ENCODE measurements at places on chromosomes 4 and X. TPM values are rescaled to one million over a fixed set of nuclear protein-coding genes. Genes with fewer than 3 reads are reported as not detected.

DNA sequence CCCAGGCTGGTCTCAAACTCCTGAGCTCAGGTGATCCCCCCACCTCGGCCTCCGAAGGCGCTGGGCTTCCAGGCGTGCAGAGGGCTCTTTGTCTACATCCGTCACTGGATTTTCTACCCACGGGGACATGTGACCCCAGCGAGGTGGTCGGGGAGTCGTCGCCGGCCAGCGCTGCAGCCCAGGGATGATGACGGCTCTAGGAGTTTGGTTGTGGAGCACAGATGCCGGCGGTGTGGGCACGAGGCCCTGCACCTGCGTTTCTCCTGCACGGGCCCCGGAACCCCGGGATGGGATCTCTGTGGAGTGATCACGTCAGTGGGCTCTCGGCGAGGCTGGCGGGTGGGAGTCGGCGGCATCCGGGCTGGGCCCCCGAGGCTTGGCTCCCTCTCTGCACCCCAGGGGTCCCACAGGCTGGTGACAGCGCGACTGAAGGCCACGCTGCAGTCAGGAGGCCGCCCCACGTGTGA is 9.1 kb upstream of the GTPBP6 start:
- DNase-seq = peak; percentile 14

TCEAL4 gene
- polyA plus RNA-seq = 105 TPM

DNA sequence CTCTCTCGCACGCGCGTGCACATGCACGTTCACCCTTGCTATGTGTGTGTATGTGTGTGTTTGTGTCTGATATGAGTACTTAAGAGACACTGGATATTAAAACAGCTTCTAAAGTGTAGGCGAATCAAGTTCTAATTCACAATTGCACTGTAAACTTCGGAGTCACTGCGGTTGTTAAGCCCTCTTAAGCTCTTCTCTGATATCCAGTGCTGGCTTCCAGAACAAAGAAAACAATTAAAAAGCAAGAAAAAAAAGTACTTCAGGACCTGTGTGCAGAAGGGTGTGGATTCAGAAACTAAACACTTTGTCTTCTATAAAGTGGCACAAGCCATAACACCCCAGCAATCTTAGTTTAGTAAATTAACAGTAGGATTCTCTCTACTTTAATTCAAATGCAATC is 300.2 kb downstream of the PCDH7 start:
- no peak for DNase-seq

NELFA gene
- polyA plus RNA-seq = 10.4 TPM

XAGE3 gene
- not detected for polyA plus RNA-seq

KCND1 gene
- 0.19 TPM for polyA plus RNA-seq

DNA sequence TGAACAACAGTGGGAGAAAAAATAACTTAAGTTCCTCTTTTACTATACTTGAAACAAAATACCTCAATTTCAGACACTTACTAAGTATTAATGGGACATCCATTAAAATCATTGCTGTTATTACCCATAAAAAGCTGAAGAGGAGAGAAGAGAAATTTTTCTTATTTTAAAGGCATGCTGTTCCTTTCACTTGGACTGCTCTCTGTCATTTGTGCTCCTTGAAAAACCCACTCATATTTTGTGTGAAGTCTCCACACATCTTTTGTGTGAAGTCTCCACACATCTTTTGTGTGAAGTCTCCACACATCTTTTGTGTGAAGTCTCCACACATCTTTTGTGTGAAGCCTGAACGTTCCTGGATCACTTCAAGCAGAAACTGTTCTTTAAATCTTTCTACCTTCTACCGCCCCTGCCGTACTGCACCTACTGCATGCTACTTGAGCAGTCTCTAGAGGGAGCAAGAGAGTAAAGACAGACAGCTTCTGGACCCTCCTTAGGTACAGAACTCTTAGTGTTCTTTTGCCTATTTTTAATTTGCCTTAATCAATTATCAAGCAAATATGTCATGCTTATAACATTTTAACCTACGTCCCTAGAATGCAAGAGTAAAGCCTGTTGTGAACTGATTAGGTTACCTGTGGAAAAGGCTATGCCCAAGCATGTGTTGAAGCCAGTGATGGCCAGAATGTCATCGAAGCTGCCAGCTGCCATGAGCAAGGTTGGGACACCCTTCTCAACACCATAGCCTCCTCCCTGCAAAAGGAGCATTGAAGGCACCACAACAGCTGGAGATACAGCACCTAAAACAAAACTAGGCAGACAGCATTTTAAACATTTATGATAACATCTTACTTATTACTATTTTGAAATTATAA is 27.1 kb upstream of the SLC9B1 start:
- DNase-seq = no peak

GRCh38 chr4:47639531-47639930 is 154.5 kb downstream of the ATP10D start:
- no peak for DNase-seq

DNA sequence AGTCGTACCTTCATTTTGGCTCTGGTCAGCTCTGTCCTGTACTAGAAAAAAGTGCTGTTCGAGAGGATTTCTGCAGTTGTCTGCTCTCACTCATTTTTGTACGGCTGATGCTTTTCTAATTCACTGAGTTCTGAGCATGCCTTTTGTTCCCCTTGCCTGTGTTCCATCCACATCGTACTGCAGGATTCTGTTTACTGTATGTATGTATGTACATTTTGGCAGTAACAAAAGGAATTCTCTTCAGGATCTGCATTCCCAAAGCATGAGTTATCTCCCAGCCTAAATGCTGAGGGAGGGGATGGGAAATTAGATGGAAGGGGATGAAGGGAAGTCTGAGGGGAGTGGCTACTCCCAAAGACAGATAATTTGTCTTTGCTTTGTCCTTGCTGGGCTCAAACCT is 87.6 kb downstream of the GBA3 start:
- no peak for DNase-seq

- no peak for DNase-seq
These were observed 26.9 kb downstream of the ARSJ start for GRCh38 chr4:113952452-113953029.

DNA sequence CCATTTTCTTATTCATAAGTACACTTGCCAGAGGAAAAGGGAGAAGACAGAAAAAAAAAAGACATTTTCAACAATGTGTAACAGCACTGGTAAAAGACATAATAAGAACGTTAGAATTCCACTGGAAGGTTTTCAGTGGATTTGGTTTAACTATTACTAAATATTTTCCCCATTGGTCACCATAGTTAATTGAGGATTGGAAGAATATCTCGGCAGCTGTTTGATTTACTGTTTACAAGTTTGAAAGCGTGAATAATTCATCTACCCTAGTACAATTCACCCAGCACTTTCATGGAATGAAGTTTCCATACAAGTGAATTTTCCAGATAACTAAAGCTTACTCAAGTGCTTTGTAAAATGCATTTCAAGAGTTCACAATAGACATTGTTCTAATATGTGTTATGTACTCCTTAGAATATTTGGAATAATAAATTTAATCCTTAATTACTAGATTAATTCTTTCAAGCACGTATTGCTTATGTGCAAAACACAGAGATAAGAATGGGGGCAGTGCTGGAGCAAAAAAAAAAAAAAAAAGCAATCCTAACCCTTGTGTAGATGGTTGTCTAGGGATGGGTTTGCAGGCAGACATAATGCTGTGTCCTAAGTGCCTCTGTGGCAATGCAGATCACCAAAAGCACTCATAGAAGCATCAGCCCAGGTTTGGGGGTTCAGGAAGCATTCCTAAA is 57.1 kb downstream of the ENPEP start:
- DNase-seq = no peak

XG gene
- 0.06 TPM for polyA plus RNA-seq

DNA sequence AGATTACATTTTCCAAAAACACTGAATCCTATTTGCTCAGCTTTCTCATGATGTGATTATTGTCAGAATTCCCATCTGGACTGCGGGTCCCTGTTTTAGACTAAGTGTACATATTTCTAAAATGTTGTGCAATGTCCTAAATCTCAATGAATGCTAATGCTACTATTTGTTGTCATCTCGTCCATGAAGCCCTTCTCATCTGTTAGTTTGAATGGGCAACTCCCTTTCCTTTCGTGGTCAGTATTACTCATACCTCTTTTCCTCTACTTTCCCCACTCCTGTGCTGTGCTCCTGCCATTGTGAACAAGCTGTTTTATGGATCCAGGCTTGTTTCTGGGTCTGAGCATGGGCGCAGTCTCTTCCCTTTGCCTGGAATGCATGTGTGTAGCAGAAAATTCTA is 91.0 kb downstream of the MID1 start:
- DNase-seq = no peak

- no peak for DNase-seq
These were observed 28.4 kb downstream of the HAND2 start for GRCh38 chr4:173501592-173502150.

GRCh38 chrX:78331708-78332107 is 4.3 kb upstream of the CYSLTR1 start:
- DNase-seq = no peak

- DNase-seq = no peak
These were observed 414.4 kb downstream of the AFF2 start for GRCh38 chrX:148914783-148915182.

GRCh38 chrX:70979136-70979762 is 48.4 kb upstream of the SLC7A3 start:
- no peak for DNase-seq

- no peak for DNase-seq
These were observed 27.2 kb downstream of the MFAP3L start for GRCh38 chr4:169998981-169999380.

GRCh38 chrX:113726009-113726408 is 857.9 kb upstream of the HTR2C start:
- no peak for DNase-seq

GRCh38 chrX:37783305-37783704 is 3.4 kb downstream of the CYBB start:
- DNase-seq = no peak

DNA sequence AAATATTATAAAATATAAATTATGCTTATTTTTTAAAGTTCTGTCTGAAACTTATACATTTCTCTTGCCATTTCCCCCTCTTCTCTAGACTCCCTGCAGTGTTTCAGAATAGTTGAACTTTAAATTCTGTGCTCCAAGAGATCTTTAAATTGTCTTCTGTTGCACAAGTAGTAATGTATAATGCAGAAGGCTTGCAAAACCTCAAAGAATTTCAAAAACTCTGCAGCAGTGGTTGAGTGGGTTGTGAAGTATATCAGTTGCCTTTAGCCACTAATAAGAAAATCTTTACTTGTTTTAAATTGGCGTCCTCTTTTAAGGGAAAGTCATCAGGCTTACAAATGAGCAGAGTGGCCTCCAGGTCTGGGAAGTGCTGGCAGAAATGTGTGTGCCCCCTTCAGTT is 1153.3 kb upstream of the PABPC4L start:
- DNase-seq = no peak

DNA sequence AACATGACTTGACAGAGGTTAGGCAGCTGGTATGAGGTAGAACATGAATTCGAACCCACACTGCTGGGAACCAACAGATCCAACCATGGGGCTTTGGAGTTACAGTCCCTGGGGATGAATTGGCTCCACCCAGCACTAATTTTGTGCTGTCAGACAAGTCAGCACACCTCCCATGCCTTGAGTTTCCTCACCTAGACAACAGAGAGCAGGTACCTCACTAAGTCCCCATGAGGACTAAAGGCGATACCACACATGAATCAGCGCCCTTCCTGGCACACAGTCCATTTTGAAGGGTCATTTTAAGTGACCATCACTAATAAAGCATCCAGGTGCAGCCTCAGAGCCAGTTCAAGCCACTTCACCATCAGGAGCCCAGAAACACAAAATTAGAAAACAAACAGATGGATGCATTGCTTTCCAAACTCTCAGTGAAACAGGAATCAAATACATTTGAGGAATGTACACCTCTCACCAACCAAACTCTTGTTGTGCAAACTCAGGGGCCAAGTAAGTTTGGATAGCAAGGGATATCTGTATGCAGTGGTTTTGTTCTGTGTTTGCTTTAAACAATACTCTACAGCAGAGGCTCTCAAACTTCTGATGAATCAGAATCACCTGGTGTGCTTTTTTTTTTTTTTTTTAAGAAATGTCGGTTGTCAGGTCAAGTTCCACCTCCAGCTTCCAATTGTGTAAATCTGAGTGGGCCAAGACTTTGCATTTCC is 10.1 kb downstream of the IDS start:
- no peak for DNase-seq

GRCh38 chrX:150536455-150537116 is 31.8 kb upstream of the MTM1 start:
- no peak for DNase-seq

DNA sequence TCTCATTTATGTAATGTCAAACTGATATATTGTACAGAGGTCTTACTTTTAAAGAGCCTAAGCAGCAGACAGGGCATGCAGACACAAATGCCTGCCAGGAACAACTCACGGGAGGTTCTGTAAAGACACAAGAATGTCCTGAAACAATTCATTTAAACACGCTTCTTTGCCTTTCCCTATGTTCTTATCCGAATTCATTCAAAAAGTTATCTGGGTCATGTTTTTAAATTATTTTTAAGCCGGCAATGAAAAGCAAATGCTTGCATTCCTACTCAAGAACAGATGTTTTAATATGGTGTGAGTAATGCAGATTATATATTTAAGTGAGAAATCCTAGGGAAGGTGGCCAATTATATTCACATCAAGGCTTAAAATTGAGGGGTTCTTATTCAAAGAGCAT is 192.6 kb downstream of the PDGFC start:
- DNase-seq = no peak

GRCh38 chr4:25857403-25857802 is 5.4 kb downstream of the SEL1L3 start:
- no peak for DNase-seq

CT47B1 gene
- polyA plus RNA-seq = not detected

DNA sequence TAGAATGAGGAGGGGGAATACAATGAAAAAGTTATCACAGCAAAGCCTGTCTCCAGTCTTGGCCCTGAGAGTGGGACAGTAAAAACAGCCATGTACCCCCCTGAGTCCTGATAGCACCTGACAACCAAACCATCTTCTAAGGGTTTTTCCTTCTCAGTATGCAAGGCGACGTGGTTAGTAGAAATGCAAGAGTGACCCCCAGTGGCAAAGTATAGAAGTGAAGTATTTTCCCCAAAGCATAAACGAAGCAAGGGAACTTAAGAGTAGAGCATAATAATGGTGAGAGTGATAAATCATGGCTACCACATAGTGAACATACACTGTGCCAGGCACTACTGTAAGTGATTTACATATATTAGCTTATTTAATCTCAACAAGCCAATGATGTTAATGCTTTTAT is 52.8 kb downstream of the FAM47C start:
- DNase-seq = no peak

XAGE1A gene
- not detected for polyA plus RNA-seq

DNA sequence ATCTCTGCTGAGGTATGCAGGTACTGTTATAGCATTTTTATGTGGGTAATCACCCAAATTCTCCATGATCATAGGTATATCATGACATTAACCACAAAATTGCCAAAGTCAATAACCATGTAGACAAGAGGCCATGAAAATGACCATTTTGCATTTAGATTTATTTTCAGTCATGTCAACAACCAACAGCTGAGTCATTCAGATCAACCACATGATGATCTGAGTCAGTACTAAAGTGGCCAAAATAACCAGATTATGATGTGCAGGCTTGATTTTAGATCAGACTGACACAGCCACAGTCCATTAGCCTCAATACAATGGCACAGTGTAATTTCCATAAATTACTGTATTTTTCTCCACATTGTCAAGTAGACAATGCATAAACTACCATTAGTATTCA is 240.5 kb downstream of the GRIA3 start:
- no peak for DNase-seq

Measured in heart left ventricle (tissue), 16 donors.